ENCODE measurements at places on chromosomes 3 and 15. TPM values are rescaled to one million over a fixed set of nuclear protein-coding genes. Genes with fewer than 3 reads are reported as not detected.
A peak's percentile ranks its signal among the peaks of the same experiment; 100 is the strongest.

Gene PLAAT1
- 29.3 TPM for total RNA-seq

- DNase-seq: no peak
Observed at GRCh38 chr3:21783839-21784238, 32.8 kb upstream of the ZNF385D start.

Gene TMCO5A
- total RNA-seq: not detected

GRCh38 chr3:133469140-133469731, 69.4 kb downstream of the BFSP2 start:
- no peak for DNase-seq

GRCh38 chr3:143207338-143207961, 87.9 kb downstream of the CHST2 start:
- peak; percentile 63 for DNase-seq

Gene LYZL4
- not detected for total RNA-seq

DNA sequence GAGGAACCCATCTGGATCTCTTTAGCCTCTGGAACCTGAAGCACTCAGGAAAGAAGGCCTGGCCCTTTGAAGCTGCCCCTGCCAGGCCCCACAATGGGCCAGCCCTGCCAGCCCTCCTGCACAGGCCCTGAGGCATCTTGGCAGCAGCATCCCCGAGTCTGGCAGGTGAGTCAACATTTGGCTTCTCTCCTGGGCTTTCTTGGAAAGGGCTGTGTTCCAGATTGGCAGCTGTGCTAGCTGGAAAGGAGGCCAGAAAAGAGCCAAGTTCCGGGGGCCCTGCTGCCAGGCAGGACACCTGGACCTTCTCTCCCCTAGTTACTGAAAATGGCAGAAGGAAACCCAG, 187.2 kb downstream of the SHQ1 start:
- DNase-seq: peak; percentile 89

- DNase-seq: no peak
Observed at GRCh38 chr15:99137877-99138276, 33.0 kb downstream of the SYNM start.

GRCh38 chr3:127819656-127820055, 2.7 kb downstream of the MGLL start:
- DNase-seq: no peak

DNA sequence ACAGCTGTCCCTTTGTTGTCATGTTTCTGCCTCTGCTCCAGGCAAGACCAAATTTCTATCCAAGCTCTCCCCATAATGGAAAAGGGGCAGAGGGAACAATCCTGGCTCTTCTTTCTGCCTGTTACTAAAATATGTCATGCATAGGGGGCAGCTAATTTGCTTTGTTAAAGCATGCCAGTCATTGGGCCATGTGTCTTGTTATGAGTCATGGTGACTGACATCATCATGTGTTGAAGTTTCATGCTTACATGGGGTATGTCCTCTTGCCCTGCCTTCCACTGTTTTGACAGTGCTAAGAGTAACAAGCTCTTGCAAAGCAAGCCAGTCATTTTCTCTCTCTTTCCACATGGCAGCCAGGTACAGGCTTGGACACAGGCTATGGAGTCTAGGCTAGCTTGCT, 268.9 kb downstream of the GABRB3 start:
- no peak for DNase-seq

DNA sequence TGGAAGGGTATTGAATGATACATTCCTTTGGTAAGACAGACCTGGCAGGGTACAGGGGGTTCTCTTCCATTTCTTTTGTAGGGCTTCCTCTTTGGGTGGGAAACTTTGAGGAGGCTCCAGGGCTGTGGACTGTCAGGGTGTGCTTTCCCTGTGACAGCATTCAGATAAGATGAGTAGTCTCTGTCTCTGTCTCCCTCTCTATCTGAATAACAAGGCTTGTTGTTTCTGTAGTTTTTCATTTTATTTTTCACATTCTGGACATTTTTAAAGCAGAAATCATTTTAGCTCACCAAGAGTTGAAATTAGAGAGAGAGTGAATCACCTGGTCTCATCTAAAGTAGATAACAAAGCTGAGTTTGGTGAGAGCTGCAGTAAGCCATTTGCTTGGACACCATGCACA, 100.8 kb upstream of the TPM1 start:
- DNase-seq: peak; percentile 19

Gene SERPINI1
- 3.3 TPM for total RNA-seq

GRCh38 chr15:85398822-85399221, 18.4 kb downstream of the AKAP13 start:
- no peak for DNase-seq

Gene MOBP
- total RNA-seq: not detected

DNA sequence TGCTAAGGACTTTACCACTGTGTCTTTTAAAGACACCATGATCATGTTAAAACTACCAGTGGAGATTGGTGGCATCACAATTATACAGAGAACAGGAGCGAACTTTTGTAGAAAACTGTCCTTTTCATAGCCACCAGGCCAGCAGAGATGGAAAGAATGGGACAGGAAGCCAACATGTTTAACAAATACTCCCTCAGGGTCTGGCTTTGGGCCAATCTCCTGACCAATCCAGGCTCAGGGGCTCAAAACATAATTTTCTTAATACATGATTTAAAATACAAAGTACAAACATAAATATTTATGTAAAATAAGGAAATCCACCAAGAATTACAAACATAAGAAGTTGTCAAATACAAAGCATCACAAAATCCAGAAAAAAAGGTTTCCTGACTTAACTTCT, 266.0 kb downstream of the VPS13C start:
- DNase-seq: no peak

DNA sequence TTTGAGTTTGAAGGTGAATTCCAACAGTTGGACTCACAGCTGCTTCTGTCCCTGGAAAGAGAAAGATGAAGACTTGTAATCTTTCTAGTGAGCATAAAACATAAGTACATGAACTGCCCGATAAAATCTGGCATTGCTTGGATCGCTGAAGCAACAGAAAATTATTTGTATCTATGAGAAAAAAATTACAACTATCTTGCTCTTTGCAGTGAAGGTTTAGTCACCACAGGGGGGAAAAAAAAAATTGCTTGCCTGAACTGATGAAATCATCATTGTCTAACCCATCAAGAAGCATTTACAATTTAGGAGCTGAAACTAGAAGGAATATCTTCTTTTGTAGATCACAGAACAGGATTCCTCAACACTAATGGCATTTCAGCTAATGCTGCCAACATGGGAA, 20.0 kb downstream of the TMEM207 start:
- DNase-seq: no peak

GRCh38 chr15:35834216-35834830, 288.4 kb upstream of the DPH6 start:
- DNase-seq: no peak

GRCh38 chr3:101381809-101382208, 61.4 kb upstream of the IMPG2 start:
- DNase-seq: peak; percentile 41

DNA sequence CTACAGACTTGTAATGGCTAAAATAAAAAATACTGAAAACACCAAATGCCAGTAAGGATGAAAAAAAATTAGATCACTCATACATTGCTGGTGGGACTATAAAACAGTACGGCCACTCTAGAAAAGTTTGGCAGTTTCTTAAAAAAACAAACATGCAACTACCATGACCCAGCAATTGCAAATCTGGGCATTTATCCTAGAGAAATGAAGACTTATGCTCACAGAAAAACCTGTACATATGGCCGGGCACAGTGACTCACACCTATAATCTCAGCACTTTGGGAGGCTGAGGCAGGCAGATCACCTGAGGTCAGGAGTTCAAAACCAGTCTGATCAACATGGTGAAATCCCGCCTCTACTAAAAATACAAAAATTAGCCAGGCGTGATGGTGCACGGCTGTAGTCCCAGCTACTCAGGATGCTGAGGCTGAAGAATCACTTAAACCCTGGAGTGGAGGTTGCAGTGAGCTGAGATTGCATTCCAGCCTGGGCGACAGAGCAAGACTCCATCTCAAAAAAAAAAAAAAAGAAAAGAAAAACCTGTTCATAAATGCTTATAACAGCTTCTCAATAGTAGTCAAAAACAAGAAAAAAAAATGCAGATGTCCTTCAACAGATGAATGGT, 5.6 kb downstream of the TP53BP1 start:
- no peak for DNase-seq

DNA sequence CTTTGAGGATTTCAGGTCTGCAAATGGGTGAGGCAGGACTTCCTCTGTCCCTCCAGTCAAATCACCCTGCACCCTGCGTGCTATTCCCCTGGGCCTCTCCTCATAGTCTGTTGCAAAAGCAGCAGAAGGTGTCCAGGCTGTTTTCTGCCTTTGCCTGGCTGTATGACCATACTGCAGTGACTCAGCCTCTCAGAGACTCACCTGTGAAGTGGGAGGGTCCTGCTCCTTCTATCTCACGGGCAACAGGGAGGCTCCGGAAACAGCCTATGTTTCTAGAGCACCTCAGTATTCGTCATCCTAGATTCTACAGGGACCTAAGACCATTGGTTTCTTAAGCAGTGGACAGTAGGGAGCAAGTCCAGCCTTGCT, 216.4 kb downstream of the TLE3 start:
- no peak for DNase-seq

Gene SMCO1
- total RNA-seq: not detected

Gene TIMMDC1
- total RNA-seq: 113 TPM

DNA sequence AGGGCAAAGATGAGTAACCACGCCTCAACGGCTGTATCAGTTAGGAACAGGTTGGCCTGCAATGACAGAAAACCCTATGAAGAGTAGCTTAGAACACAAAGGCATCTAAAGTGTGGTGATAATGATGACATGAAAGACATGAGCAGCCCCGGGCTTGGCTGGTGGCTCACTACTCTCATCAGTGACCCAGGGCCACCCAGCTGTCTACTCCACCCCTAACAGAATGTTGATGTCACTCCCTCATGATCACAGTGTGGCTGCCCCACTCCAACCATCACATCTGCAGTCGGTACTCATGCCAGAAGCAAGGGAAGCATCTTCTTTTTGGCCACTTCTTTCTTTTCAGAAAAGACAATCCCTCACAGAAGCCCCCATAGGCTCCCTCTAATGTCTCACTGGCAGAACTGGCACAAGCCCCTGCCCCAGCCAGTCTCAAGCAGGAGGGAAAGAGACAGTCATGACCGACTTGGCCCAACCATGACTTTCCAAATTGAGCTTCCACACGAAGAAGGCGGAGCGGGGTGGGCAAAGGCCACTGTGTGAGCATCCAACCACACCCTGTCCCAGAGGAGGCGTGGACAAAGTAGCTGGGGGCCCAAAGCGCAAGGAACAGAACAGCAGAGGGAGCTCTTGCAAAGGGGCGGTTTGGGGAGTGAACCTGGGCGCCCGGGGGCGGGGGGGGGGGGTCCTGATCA, 72.0 kb upstream of the IQSEC1 start:
- DNase-seq: no peak

DNA sequence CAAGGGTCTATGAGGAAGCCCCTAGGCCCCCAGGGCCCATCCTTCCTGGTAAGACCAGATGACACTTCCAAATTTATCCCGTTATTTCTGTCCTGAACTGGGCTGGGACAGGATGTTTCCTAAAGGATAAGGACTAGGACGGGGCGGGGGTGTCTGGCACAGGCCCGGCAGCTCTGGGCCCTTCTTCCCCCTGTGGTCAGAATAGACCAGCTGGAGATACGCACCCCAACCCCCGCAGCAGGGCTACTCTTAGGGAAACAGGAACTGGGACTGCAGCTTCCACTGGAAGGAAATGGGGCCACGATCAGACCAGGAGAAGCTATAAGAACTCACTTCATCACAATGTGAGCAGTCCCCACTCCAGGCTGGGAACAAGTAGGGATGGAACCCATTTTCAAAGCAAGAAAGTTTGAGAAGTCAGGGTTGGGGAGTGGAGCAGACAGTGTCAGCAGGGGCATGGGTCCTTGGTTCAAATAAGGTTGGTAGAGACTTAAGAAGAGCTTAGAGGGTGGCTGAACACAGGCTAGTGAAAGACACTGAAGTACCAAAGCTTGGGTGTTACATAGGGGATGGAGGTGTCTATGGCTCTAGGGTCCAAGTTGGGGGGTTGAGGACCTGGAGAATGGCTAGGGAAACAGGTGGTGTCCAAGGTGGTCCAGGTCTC, 1.1 kb downstream of the NCKIPSD start:
- DNase-seq: no peak

- DNase-seq: no peak
Observed at GRCh38 chr3:70646635-70647034, 334.2 kb upstream of the MDFIC2 start.

GRCh38 chr15:69804786-69805185, 292.9 kb downstream of the TLE3 start:
- DNase-seq: no peak

DNA sequence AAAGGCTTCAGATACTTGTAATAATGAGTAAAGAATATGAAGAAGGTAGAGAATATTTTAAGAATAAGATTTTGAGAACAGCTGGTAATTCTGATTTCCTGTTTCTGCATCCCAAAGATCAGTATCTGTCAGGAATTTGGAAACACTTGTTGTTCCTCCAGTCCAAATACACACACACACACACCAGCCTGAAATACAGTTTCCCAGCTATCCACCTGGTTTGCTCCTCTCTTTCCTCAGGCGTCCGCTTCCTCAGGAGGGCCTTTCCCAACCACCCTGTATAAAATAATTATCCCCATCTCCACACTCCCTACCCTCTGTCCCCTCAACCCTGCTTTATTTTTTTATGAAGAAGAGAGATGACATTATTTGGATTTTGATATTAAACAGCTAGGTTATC, 2.0 kb upstream of the FSIP1 start:
- no peak for DNase-seq

Gene PIK3CB
- total RNA-seq: 12.1 TPM

Gene OIP5
- total RNA-seq: 38.0 TPM

All from A172 (cell line).